ENCODE measurements at places on chromosomes 1 and 21. TPM values are rescaled to one million over a fixed set of nuclear protein-coding genes. Genes with fewer than 3 reads are reported as not detected.

DNA sequence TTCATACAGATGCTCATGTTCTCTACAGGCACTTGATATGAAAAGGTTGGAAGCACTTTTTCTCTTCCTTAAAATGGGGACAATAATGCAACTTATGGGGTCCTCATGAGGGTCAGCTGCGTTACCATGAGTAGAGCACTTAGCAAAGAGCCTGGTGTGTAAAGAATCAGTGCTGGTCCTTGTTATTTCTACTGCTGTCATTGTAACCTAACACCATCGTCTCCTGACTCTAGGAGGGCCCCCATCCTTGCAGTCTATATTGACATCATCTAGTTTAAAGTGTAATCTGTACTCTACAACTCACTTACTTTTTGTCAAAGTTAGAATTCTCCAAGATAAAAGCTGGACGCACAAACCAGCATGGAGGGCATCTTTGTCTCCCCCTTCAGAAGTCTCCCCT lies 2.4 kb downstream of the CAPN9 start:
- H3K27me3 ChIP-seq: no peaks in the 10 kb centered on the region
- no peak overlapping the region for H3K4me3 ChIP-seq

GRCh38 chr1:116537040-116537831 lies 33.6 kb downstream of the CD58 start:
- no peaks in the 10 kb centered on the region for H3K36me3 ChIP-seq
- H3K27ac ChIP-seq: no peak overlapping the region
- H3K4me3 ChIP-seq: no peak overlapping the region
- DNase-seq: no peak
- no peaks in the 10 kb centered on the region for H3K27me3 ChIP-seq

DNA sequence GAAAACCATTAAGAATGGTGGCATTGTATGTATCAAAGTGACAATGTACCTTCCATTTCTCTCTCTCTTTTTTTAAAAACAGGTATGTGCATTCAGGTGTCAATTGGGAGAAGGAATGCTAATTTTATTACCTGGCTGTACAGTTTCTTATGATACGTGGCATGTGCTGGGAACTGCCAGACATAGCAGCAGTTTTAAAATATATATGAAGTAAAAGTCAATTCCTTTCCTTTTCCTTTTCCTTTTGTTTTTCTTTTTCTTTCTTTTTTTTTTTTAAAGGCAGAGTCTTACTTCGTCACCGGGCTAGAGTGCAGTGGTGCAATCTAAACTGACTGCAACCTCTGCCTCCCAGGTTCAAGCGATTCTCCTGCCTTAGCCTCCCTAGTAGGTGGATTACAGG lies 37.0 kb downstream of the SPEN start:
- no peak overlapping the region for H3K4me3 ChIP-seq
- H3K36me3 ChIP-seq: peaks cover 5% of the 10 kb centered on the region
- H3K4me1 ChIP-seq: peaks cover 13% of the 10 kb centered on the region
- peak overlapping the region; percentile 90 for H3K27ac ChIP-seq
- DNase-seq: no peak
- no peaks in the 10 kb centered on the region for H3K27me3 ChIP-seq

- H3K27me3 ChIP-seq: no peaks in the 10 kb centered on the region
- H3K27ac ChIP-seq: no peak overlapping the region
- DNase-seq: no peak
Observed at GRCh38 chr1:57881639-57882038, 457.8 kb upstream of the DAB1 start.

Gene CHRNB2
- polyA plus RNA-seq: 1.4 TPM

DNA sequence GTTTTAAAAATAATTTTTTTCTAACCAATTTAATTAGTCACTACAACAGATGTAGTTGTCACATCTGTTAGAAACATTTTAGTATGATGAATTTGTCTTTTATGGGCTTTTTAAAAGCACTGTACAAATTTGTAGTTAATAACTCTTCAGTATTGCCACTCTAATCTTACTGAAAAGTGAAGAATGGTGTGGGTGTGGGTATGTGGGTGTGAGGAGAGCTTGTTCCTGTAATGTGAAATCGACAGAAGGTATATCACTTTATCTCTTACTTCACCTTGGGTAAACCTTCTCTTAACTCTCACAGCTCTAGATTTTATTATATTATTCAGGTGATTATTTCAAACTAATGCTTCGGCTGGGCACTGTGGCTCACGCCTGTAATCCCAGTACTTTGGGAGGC lies 42.5 kb downstream of the TMEM200B start:
- H3K27ac ChIP-seq: no peak overlapping the region
- DNase-seq: no peak
- H3K4me1 ChIP-seq: no peaks in the 10 kb centered on the region

GRCh38 chr21:15826147-15826780 lies 96.5 kb downstream of the USP25 start:
- peaks cover 5% of the 10 kb centered on the region for H3K4me1 ChIP-seq
- H3K36me3 ChIP-seq: no peaks in the 10 kb centered on the region
- H3K27me3 ChIP-seq: no peaks in the 10 kb centered on the region
- no peak overlapping the region for H3K4me3 ChIP-seq

GRCh38 chr1:9892563-9893528 lies 17.2 kb downstream of the CTNNBIP1 start:
- no peak for DNase-seq
- H3K4me3 ChIP-seq: no peak overlapping the region
- H3K4me1 ChIP-seq: peaks cover 3% of the 10 kb centered on the region
- H3K36me3 ChIP-seq: no peaks in the 10 kb centered on the region
- peak overlapping the region; percentile 71 for H3K27ac ChIP-seq

DNA sequence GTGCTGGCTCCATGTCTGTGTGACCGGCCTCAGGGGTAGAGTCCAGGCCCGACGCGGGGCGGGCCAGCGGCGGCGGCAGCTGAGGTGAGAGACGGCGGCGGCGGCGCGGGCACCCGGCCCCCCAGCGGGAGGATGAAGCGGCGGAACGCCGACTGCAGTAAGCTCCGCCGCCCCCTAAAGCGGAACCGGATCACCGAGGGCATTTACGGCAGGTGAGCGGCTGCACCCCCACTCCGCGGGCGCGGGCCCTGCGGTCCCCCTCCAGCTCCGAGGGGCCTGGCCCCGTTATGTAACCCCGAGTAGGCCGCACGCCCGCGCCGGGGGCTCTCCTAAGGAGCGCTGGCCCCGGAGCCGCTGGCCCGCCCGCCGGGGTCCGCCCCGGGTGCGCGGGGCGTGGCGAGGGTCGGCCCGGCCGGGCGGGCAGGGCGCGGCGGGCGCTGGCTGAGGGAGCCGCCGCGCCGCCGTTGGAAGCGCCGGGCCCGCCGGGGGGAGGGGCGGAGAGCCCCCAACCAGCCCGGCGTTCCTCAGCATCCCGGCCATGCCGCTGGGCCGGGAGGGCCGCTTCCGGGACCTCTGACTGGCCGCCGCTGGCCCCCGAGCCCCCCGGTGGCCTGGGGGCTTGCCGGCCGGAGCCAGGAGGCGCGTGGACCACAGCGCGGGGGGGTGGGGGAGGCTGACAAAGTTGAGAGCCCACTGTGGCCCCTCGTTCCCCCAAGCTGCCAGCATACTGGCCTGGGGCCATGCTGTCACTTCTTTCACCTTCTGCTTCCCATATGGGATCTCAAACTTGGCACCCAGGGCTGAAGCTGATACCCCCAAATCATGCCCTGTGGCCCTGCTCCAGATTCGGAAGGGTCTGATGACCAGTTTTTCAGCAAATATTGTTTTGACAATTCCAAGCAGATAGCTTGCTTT lies 527 bp downstream of the MACO1 start:
- no peaks in the 10 kb centered on the region for H3K27me3 ChIP-seq
- peak overlapping the region; percentile 93 for H3K4me3 ChIP-seq
- DNase-seq: peak; percentile 51
- no peaks in the 10 kb centered on the region for H3K36me3 ChIP-seq
- peak overlapping the region; percentile 88 for H3K27ac ChIP-seq

Gene INSRR
- 0.94 TPM for polyA plus RNA-seq

DNA sequence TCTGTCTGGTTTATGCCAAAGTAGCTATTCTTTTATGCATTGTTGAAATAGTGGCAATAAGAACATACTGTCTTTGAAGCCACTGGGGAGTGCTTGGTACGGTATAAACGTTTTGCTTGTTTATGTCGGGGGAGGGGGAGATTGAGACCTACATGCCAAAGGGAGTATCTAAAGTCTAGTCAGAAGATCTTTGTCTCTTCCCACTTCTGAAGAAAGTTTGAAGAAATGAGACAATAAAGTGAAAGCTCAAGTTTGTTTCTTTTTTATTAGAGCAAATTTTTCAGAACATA lies 6.8 kb downstream of the AKIRIN1 start:
- H3K27me3 ChIP-seq: no peaks in the 10 kb centered on the region
- H3K4me1 ChIP-seq: peaks cover 11% of the 10 kb centered on the region
- H3K36me3 ChIP-seq: no peaks in the 10 kb centered on the region
- no peak for DNase-seq

- H3K4me1 ChIP-seq: no peaks in the 10 kb centered on the region
- H3K27ac ChIP-seq: no peak overlapping the region
- H3K27me3 ChIP-seq: no peaks in the 10 kb centered on the region
- DNase-seq: no peak
- no peaks in the 10 kb centered on the region for H3K36me3 ChIP-seq
Observed at GRCh38 chr1:213820362-213821149, 167.2 kb upstream of the PROX1 start.

Gene RIMS3
- polyA plus RNA-seq: 0.49 TPM

GRCh38 chr1:27607239-27607804 lies 3.4 kb upstream of the AHDC1 start:
- no peaks in the 10 kb centered on the region for H3K36me3 ChIP-seq
- no peaks in the 10 kb centered on the region for H3K4me1 ChIP-seq
- no peaks in the 10 kb centered on the region for H3K27me3 ChIP-seq
- DNase-seq: no peak
- no peak overlapping the region for H3K27ac ChIP-seq

- no peak overlapping the region for H3K4me3 ChIP-seq
- DNase-seq: no peak
- H3K36me3 ChIP-seq: no peaks in the 10 kb centered on the region
Observed at GRCh38 chr1:3005771-3006170, 15.5 kb upstream of the ACTRT2 start.

GRCh38 chr1:166166698-166167571 lies at the start of gene FAM78B:
TSS of gene FAM78B (minus strand) at chr1:166167001. CDS start at chr1:166166248, 753 bp downstream.
- peak within 1 kb of the TSS; percentile 22 for H3K27ac ChIP-seq
- peak within 1 kb of the TSS; percentile 47 for H3K4me3 ChIP-seq

Gene RPS6KC1
- 4.9 TPM for polyA plus RNA-seq

DNA sequence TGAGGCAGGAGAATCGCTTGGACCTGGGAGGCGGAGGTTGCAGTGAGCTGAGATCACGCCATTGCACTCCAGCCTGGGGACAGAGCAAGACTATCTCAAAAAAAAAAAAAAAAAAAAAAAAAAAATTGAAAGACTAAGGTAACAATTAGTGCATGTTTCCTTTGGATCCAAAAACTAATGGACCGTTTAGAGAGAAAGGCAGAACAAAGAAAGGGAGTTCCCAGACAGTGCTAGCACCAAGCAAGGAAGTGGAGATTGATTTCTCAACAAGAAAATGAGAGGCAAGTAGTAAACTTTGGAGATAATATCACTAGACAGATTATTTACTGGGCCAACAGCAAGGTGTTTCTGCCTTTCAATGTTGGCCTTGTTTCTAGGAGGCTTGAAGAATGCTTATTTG lies 24.2 kb downstream of the ATP1B1 start:
- no peak overlapping the region for H3K4me3 ChIP-seq
- H3K36me3 ChIP-seq: no peaks in the 10 kb centered on the region
- no peak for DNase-seq
- peaks cover 8% of the 10 kb centered on the region for H3K4me1 ChIP-seq
- no peak overlapping the region for H3K27ac ChIP-seq

DNA sequence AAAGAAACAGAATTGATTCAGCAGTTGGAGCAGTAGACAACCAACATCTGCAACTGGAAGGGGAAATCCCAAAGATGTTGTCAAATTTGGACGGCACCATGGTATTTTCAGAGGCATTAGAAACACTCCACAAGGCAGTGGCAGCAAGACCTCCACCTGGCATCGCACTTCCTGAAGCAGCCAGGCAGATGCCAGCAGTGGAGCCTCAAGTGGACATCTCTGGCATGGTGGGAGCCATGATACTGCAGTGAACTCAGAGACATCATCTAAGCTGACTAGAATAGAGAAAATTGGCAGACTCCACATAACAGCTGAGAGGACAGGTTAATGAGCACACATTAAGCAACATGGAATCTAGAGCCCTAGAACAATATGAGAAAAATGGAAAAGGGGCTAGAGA lies 33.9 kb upstream of the RGS8 start:
- no peaks in the 10 kb centered on the region for H3K36me3 ChIP-seq
- H3K4me3 ChIP-seq: no peak overlapping the region
- no peak for DNase-seq
- no peaks in the 10 kb centered on the region for H3K27me3 ChIP-seq
- H3K4me1 ChIP-seq: no peaks in the 10 kb centered on the region

- no peaks in the 10 kb centered on the region for H3K27me3 ChIP-seq
- H3K4me3 ChIP-seq: no peak overlapping the region
- H3K27ac ChIP-seq: no peak overlapping the region
- H3K36me3 ChIP-seq: no peaks in the 10 kb centered on the region
- peaks cover 11% of the 10 kb centered on the region for H3K4me1 ChIP-seq
- no peak for DNase-seq
Observed at GRCh38 chr1:165259706-165260428, 96.6 kb downstream of the LMX1A start.

GRCh38 chr1:209751627-209752231 lies 4.1 kb upstream of the TRAF3IP3 start:
- H3K27ac ChIP-seq: no peak overlapping the region
- H3K27me3 ChIP-seq: no peaks in the 10 kb centered on the region
- DNase-seq: no peak

Gene LIPI
- not detected for polyA plus RNA-seq

Gene NPHS2
- not detected for polyA plus RNA-seq

- H3K4me1 ChIP-seq: no peaks in the 10 kb centered on the region
- no peak for DNase-seq
- H3K4me3 ChIP-seq: no peak overlapping the region
- no peaks in the 10 kb centered on the region for H3K36me3 ChIP-seq
- H3K27me3 ChIP-seq: no peaks in the 10 kb centered on the region
- no peak overlapping the region for H3K27ac ChIP-seq
Observed at GRCh38 chr1:40971966-40972365, 7.5 kb upstream of the CTPS1 start.

DNA sequence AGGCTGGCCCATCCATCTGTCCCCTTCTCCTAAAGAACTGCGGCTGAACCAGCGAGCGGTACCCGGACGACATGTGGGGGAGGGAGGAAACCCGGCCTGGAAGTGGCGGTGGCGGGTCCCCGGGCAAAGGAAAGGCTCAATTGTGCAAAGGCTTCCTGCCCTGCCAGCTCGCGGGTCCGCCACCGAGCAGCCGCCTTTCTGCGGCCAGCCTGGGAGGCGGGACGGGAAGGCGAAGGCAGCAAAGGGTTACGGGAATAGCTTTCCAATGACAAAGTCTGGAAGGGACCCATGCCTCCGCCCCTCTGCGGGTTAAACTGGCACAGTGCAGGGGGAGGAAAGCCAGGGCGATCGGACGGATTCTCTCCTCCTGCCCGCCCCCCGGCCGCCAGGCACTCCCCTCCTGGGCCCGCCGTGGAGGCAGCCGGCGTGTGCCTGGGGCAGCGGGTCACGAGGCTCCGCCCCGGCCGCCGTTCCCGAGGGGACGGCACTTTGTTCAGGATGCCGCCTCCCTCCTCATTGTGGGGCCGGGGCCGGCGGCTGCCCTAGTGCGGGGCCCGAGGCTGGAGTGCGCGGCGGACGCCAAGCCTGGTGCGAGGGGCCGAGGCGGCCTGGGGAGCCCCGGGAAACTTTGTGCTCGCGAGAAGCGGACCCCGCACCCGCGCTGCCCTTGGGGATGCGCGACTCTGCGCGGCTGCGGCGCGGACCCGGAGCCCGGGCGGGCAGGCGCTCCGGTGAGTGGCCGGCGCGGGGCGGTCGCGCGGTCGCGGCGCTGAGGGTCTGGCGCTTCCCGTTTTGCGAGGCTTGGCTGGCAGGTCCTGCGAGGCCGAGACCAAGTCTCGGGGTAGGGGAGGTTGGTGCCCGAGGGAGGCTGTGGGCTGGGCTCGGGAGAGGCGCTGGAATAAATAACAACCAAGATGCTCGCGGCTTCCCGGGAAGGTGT lies at the start of gene NAV1:
NAV1 (plus strand) TSS at position 516 of the 940 bp plus-strand sequence. CDS start 83,758 bp downstream, outside the sequence.
- peak within 1 kb of the TSS; percentile 68 for H3K4me3 ChIP-seq
- H3K36me3 ChIP-seq: no peaks in the 10 kb centered on the region
